WTC11 (cell line): ENCODE measurements at places on chromosomes 11 and 22. TPM values are rescaled to one million over a fixed set of nuclear protein-coding genes. Genes with fewer than 3 reads are reported as not detected.
A peak's percentile ranks its signal among the peaks of the same experiment; 100 is the strongest.

- no peak within 1 kb of the TSS for H3K27ac ChIP-seq
- no peaks in the 10 kb centered on the region for H3K36me3 ChIP-seq
- H3K4me1 ChIP-seq, result peaks cover 22% of the 10 kb centered on the region
- peak; percentile 57 for DNase-seq
- peak within 1 kb of the TSS; percentile 66 for H3K4me3 ChIP-seq
Measured at GRCh38 chr11:76670485-76671236, at the start of gene LRRC32. Gene LRRC32 (minus strand): TSS chr11:76670747. CDS start chr11:76665954, 4,793 bp downstream.

DNA sequence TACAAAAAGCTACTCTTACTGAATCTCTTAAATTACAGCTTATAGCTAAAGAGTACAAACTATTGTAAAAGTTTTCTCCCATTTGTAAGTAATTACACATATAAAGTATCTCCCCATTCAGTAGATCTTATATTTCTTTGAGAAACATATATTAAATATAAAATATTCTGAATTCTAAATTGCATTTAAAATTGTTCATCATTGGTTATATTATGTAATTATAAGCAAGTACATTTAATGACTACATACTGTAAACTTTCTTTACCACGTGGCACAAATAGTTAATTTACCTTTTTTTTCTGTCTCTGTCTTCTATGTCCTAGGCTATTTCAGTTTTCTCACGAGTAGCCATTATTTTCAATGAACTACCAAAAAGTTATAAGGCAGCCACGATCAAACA, 101.2 kb upstream of the SERPIND1 start:
- H3K27me3 ChIP-seq, result no peaks in the 10 kb centered on the region
- no peak overlapping the region for H3K4me3 ChIP-seq
- no peaks in the 10 kb centered on the region for H3K36me3 ChIP-seq

DNA sequence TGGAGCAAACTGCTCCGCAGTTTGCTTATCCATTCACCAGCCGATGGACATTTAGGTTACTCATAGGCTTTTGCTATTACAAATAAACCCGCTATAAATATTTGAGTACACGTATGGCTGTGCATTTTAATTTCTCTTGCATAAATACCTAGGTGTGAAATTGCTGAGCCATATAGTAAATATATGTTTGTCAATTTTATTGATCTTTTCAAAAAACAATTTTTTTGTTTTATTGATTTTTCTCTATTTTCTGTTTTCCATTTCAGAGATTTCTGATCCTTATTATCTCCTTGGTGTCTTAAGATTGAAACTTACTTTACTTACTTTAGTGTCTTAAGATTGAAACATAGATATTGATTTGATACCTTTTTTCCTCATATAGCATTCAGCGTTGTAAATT, 4.5 kb downstream of the ZNF74 start:
- H3K27ac ChIP-seq, result no peak overlapping the region
- H3K27me3 ChIP-seq, result no peaks in the 10 kb centered on the region; the same call in 1 of the 2 replicates
- no peak overlapping the region for H3K4me3 ChIP-seq
- peaks cover 29% of the 10 kb centered on the region for H3K36me3 ChIP-seq
- DNase-seq, result no peak
- H3K4me1 ChIP-seq, result peaks cover 37% of the 10 kb centered on the region

DNA sequence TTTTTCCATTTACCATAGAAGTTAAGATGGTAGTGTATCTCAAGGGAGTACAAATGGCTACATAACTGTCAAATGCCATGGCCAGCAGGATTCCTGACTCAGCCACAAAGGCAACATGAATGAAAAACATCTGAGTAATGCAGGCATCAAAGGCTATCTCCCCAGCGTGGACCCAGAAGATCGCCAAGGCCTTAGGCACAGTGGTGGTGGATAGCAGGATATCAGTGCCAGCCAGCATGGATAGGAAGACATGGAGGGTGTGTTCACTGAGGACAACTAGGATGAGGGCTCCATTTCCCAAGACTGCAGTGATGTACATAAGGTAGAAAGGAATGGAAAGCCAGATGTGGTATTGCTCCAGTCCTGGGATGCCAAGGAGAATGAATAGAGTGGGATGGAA, 18.0 kb downstream of the OR52B2 start:
- H3K27me3 ChIP-seq, result peaks cover 3% of the 10 kb centered on the region
- no peak overlapping the region for H3K27ac ChIP-seq
- peaks cover 10% of the 10 kb centered on the region for H3K4me1 ChIP-seq
- no peak overlapping the region for H3K4me3 ChIP-seq
- H3K36me3 ChIP-seq, result peaks cover 7% of the 10 kb centered on the region

GRCh38 chr11:2190657-2191471, 19.2 kb upstream of the TH start:
- no peak for DNase-seq
- H3K36me3 ChIP-seq, result no peaks in the 10 kb centered on the region
- no peaks in the 10 kb centered on the region for H3K4me1 ChIP-seq
- no peaks in the 10 kb centered on the region; the same call in 1 of the 2 replicates for H3K27me3 ChIP-seq
- H3K4me3 ChIP-seq, result no peak overlapping the region
- H3K27ac ChIP-seq, result no peak overlapping the region; the same call in 1 of the 2 replicates

- peaks cover 27% of the 10 kb centered on the region for H3K4me1 ChIP-seq
- no peaks in the 10 kb centered on the region for H3K27me3 ChIP-seq
- peaks cover 2% of the 10 kb centered on the region; the same call in 1 of the 2 replicates for H3K36me3 ChIP-seq
- H3K4me3 ChIP-seq, result no peak overlapping the region
Measured at GRCh38 chr11:66542362-66542761, 3.5 kb downstream of the ZDHHC24 start.

- peaks cover 91% of the 10 kb centered on the region for H3K27me3 ChIP-seq
- peaks cover 10% of the 10 kb centered on the region for H3K4me1 ChIP-seq
- peak; percentile 94 for DNase-seq
- H3K4me3 ChIP-seq, result peak overlapping the region; percentile 79
- H3K36me3 ChIP-seq, result no peaks in the 10 kb centered on the region
Measured at GRCh38 chr11:130449996-130450769, 1.7 kb downstream of the ADAMTS15 start.

DNA sequence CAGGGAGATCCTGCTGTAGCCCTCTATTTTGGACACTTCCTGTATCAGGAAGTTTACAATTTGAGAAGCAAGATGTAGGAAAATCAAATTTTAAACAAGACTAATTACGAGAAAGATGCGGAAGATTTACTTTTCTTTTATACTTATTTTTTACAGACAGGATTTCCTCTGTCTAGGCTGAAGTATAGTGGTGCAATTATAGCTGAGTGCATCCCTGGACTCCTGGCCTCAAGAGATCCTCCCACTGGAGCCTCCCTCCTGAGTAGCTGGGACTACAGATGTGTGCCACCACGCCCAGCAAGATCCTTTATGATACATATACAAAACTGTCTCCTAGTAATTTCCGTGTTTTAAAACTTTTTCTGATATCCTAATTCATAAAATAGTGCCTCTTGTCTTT, 17.2 kb upstream of the CARD18 start:
- DNase-seq, result no peak
- no peaks in the 10 kb centered on the region for H3K36me3 ChIP-seq
- no peak overlapping the region for H3K27ac ChIP-seq
- H3K4me1 ChIP-seq, result peaks cover 14% of the 10 kb centered on the region
- H3K27me3 ChIP-seq, result no peaks in the 10 kb centered on the region
- no peak overlapping the region for H3K4me3 ChIP-seq

DNA sequence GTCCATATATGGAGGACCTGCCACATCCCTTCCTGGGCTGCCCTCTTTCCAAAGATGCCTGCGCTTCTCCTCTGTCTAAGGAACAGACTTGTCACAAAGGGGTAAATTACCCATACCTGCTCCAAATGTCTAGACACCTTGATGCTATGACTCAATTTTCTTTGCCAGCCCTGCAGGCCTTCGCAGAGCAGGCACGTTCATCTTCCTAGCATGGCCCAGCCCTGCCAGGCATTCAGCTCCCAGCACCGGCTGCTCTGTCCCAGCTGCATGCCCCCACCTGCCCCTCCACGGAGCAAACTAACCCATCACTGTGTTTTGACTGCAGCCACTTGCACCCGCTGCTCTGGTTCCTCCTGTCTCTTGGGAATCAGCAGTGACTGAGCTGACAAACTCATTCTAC, 526.1 kb downstream of the MIAT start:
- H3K27me3 ChIP-seq, result peaks cover 16% of the 10 kb centered on the region
- H3K27ac ChIP-seq, result no peak overlapping the region
- H3K4me3 ChIP-seq, result no peak overlapping the region
- H3K36me3 ChIP-seq, result no peaks in the 10 kb centered on the region

- DNase-seq, result no peak
- peaks cover 12% of the 10 kb centered on the region for H3K4me1 ChIP-seq
- no peaks in the 10 kb centered on the region for H3K36me3 ChIP-seq
- no peak overlapping the region for H3K27ac ChIP-seq
Measured at GRCh38 chr11:32328392-32328791, 106.9 kb downstream of the WT1 start.

DNA sequence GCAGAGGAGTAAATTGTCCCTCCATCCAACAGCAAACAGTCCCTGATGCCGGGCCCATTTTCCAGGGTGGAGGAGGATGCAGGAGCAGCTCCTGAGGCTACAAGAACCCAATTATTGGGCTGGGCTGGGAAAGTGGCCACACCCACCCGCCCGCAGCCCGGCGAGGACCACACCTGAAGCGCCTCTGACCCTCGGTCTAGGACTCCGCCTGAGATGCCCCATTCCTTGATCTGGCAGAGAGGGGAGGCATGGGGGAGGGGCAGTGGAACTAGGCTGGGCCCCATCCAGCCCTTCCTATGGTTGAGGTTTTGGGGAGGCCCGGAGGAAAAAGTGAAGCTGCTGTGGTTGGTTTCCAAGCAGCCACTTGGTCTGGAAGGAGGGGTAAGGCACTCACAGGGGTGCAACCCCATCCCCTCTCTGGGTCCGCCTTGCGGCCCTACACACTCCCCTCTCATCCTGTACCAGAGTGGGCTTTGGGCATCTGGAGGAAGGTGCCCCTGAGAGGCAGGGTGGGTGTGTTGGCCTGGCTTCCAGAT, 2.4 kb upstream of the LGALS1 start:
- H3K4me1 ChIP-seq, result peaks cover 15% of the 10 kb centered on the region
- H3K36me3 ChIP-seq, result no peaks in the 10 kb centered on the region
- no peak overlapping the region for H3K4me3 ChIP-seq
- no peak overlapping the region for H3K27ac ChIP-seq
- H3K27me3 ChIP-seq, result peaks cover 16% of the 10 kb centered on the region

- H3K4me3 ChIP-seq, result no peak overlapping the region
- H3K27ac ChIP-seq, result no peak overlapping the region
Measured at GRCh38 chr11:35289821-35290220, 129.5 kb downstream of the SLC1A2 start.

- H3K4me1 ChIP-seq, result peaks cover 36% of the 10 kb centered on the region
- no peaks in the 10 kb centered on the region; the same call in 1 of the 2 replicates for H3K27me3 ChIP-seq
- H3K27ac ChIP-seq, result peak within 1 kb of the TSS; percentile 99
- H3K36me3 ChIP-seq, result peaks cover 26% of the 10 kb centered on the region
Measured at GRCh38 chr22:30425616-30426387, at the start of gene MTFP1. Gene MTFP1 (plus strand): TSS chr22:30425768. CDS start chr22:30425880, 112 bp downstream.

DNA sequence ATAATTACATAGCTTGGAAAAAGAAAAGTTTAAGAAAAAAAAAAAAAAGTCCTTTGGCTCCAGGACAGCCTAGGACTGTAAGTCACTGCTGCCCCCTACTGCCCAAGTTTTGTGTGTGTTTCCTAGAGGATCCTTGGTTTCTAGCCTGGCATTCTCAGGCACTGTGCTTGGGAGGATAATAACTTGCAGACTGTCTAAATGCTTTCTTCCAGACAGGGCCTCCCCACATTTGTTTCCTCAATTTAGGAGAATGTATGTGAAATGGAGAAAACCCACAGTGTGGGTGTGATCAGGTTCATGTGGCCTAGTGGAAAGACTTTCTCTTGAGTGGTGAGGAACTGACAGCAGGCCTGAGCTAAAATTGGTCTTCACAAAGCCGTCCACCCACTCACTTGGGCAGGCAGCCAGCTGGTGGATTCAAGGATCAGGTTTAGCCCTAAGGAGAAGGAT, 191.0 kb downstream of the NAV2 start:
- H3K36me3 ChIP-seq, result peaks cover 22% of the 10 kb centered on the region
- no peak overlapping the region for H3K27ac ChIP-seq
- DNase-seq, result peak; percentile 85

- no peak for DNase-seq
- peaks cover 9% of the 10 kb centered on the region for H3K4me1 ChIP-seq
- no peaks in the 10 kb centered on the region for H3K36me3 ChIP-seq
Measured at GRCh38 chr22:41417622-41418390, 28.8 kb downstream of the TOB2 start.

GRCh38 chr11:103673773-103674172, 362.7 kb upstream of the DDI1 start:
- no peak overlapping the region for H3K27ac ChIP-seq
- DNase-seq, result no peak
- no peaks in the 10 kb centered on the region for H3K4me1 ChIP-seq
- no peak overlapping the region for H3K4me3 ChIP-seq
- no peaks in the 10 kb centered on the region for H3K27me3 ChIP-seq

- H3K36me3 ChIP-seq, result no peaks in the 10 kb centered on the region
- no peak for DNase-seq
- H3K4me1 ChIP-seq, result peaks cover 54% of the 10 kb centered on the region
- H3K27ac ChIP-seq, result peak overlapping the region; percentile 54; the same call in 1 of the 2 replicates
- H3K4me3 ChIP-seq, result no peak overlapping the region
Measured at GRCh38 chr11:131662993-131663392, 292.6 kb downstream of the NTM start.

DNA sequence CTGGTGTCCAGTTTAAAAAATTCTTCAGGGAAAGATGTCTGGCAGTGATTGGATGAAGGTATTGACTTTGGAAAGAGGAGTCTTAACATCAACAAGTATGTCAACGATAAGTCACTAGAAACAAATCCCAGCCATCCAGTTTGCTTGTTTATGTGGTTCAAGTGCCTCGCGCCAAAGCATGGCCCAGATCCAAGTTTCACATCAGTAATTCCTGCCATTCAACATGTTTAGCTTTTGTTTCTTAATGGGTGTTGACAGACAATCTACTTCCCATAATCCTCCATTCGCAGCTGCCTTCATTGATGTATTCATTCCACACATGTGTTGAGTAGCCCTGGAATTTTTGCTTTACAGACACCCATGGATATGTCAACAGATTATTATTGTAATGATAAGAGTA, 77.8 kb downstream of the UBASH3B start:
- H3K36me3 ChIP-seq, result no peaks in the 10 kb centered on the region
- no peaks in the 10 kb centered on the region for H3K27me3 ChIP-seq
- DNase-seq, result no peak
- H3K4me1 ChIP-seq, result peaks cover 9% of the 10 kb centered on the region

DNA sequence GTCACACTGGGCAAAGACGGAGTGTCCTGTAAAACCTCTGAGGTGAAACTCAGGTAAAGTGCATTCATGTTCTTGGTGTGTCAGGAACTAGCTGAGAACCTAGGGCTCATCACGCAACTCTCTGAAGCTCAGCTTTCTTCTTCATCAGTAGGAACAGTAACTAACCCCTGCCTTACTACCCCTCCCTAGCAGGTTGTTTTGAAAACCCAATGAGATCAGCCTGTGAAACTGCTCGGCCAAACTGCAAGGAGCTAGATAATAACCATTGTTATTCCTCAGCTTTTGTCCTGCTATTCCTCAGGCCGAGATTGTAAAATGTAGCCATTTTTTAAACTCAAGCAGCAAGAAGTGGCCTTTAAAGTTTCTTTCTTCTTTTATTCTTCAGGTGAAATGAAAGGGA, 9.8 kb upstream of the FJX1 start:
- no peak for DNase-seq
- peaks cover 13% of the 10 kb centered on the region for H3K4me1 ChIP-seq
- no peak overlapping the region for H3K4me3 ChIP-seq
- peaks cover 21% of the 10 kb centered on the region for H3K27me3 ChIP-seq

Gene ZNF214
- total RNA-seq, result 3.5 to 4.1 TPM (median 4.0 TPM) in 3 replicates

Gene CCDC15
- total RNA-seq, result 2.1 to 2.6 TPM (median 2.4 TPM) in 3 replicates

Gene DDIAS
- total RNA-seq, result 21.7 to 28.7 TPM (median 22.0 TPM) in 3 replicates

Gene LIPT2
- total RNA-seq, result 9.3 to 9.6 TPM (median 9.5 TPM) in 3 replicates

Gene TST
- 24.4 to 33.3 TPM (median 32.8 TPM) in 3 replicates for total RNA-seq

Gene APLNR
- total RNA-seq, result 0.53 to 0.89 TPM (median 0.66 TPM) in 3 replicates

Gene ART5
- total RNA-seq, result 4.5 to 8.7 TPM (median 8.1 TPM) in 3 replicates

Gene SCGB1D2
- total RNA-seq, result not detected in 3 replicates
